ENCODE measurements at places on chromosomes 13 and 19. TPM values are rescaled to one million over a fixed set of nuclear protein-coding genes. Genes with fewer than 3 reads are reported as not detected.

DNA sequence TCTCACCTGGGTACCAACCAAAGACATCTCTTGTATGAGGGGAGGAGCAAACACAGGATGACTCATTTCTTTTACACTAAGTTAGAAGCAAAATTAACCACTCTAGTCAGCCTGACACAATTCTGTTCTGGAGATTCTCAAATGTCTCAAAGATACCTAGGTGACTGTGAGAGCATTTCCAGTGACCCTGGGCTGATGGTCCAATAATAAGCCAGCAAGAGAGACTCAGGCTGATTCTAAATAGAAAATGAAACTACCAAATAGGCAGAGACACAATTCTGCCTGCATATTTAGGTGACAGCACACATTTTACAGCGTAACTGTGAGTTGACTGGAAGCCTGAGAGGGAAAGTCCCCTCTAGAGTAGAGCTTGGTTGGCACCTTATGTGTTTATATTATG, 16.3 kb downstream of the ZNF91 start:
- peak; percentile 7 for DNase-seq

- no peak for DNase-seq
Observed at GRCh38 chr13:21823949-21824348, 153.1 kb downstream of the FGF9 start.

DNA sequence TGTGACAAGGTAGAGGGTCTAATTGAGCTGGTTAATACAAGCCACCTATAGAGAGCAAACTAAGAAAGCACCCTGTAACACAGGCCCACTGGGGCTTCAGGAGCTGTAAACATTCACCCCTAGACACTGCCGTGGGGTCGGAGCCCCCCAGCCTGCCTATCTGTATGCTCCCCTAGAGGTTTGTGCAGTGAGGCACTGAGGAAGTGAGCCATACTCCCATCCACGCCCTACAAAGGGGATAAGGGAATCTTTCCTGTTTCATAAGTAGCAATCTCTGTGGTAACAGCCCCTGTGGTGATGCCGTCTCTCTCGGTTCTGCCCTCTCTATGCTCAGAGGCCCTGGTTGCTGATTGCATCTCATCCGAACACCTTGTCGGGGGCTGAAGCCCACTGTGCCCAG, 94.2 kb upstream of the GJB6 start:
- DNase-seq, result no peak

- DNase-seq, result no peak
Observed at GRCh38 chr19:47380559-47380958, 31.4 kb downstream of the DHX34 start.

- DNase-seq, result peak; percentile 50
Observed at GRCh38 chr19:18895038-18895823, 727 bp downstream of the CERS1 start.

- no peak for DNase-seq
Observed at GRCh38 chr13:21929400-21929799, 258.5 kb downstream of the FGF9 start.

DNA sequence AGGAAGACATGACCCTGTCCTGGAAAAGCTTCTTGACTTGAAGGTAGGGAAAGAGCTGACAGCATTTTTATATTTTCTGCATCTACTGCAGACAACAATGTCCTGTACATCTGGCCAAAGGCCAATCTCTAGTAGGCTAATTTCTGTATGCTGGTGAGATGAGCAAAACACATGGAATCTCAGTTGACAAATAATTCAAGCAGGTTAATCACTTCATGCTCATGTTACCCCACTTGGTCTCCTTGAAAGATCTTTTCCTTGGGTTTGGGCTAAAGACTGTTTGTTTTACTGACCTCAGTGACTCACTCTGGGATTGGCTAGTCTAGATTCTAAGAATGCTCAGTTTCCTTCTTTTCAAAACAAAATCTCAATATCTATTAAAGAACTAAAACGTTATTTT, 298.8 kb downstream of the LMO7 start:
- no peak for DNase-seq

DNA sequence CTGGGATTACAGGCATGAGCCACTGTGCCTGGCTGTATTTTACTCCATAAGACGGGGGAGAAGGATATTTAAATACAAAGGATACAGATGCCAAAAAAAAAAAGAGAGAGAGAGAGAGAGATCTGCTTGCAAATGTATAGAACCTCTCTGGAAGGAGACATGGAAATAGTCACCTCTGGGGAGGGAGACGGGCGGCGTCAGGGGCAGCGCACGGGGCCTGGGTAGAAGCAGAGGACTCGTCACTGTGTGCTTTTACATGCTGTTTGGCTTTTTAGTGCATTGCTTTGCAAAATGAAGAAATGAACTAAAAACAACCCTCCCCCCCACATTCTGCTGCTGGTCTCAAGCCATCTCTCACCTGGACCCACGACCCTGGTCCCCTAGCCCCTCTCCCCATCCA, 4.8 kb upstream of the ZNF653 start:
- DNase-seq, result no peak

- peak; percentile 71 for DNase-seq
Observed at GRCh38 chr19:3618144-3618810, 8.3 kb downstream of the CACTIN start.

GRCh38 chr13:80160110-80160509, 180.8 kb downstream of the SPRY2 start:
- no peak for DNase-seq

- DNase-seq, result no peak
Observed at GRCh38 chr13:113546571-113547237, 37.8 kb upstream of the TFDP1 start.

- DNase-seq, result no peak
Observed at GRCh38 chr13:94308832-94309231, 170.7 kb downstream of the DCT start.

DNA sequence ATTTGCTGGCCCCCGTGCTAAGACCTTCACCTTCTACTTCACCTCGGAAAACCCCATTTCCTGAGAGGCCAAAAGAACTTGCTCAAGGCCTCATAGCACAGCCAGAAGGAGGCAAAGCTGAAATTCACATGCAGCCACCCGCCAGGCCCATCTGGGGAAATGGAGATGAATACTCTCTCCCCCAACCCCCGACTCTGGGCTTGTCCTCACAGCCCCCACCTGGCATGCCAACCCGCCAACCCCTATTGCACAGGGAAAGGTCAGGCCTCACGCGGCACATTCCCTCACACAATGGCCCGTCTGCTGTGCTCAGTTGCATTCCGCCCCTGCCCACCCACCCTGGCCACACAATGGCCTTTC, 3.2 kb downstream of the PRX start:
- DNase-seq, result no peak

ZSCAN22 gene
- polyA plus RNA-seq, result 2.2 TPM
